NCI-H1417 treated with DMSO at 0.1 percent for 48 hours (cell line): ENCODE measurements at places on chromosomes 2 and 18.
A peak's percentile ranks its signal among the peaks of the same experiment; 100 is the strongest.

DNA sequence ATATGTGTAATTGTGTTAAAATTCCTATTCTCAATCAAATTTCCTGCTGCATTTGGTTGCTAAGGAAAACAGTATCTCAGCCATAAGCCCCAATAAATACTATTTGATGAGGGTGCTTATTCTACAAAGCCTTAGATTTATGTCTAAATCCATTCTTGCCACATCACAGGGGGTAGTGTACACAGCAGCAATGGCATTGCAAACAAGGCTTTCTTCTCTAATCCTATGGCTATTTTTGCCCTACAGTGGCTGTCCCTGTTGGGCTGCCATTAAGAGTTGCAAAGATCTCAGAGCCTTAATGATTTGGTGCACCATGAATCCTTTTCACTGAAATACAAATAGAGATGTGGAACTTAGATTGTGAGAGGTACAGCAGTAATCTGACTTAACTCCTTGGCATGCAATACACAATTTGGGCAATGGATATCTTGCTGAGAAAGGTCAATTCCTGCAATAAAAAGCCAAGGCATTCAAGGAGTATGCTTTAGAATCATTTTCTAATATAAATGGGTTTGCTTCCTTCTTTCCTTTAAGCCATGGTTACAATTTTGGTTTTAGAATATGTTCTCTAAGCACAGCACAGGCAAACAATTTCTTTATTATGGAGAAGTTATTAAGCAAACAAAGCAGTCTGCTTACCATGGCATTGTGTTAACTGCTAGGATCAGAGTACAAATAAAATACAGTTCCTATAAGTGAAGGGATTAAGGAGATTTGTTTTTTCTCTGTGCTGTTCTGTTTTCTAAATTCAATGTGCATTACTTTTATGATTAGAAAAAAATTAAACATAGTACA, 69.8 kb upstream of the CD302 start:
- DNase-seq: no peak

- no peak for DNase-seq
These were observed 4.5 kb upstream of the COL3A1 start for GRCh38 chr2:188969651-188970050.

DNA sequence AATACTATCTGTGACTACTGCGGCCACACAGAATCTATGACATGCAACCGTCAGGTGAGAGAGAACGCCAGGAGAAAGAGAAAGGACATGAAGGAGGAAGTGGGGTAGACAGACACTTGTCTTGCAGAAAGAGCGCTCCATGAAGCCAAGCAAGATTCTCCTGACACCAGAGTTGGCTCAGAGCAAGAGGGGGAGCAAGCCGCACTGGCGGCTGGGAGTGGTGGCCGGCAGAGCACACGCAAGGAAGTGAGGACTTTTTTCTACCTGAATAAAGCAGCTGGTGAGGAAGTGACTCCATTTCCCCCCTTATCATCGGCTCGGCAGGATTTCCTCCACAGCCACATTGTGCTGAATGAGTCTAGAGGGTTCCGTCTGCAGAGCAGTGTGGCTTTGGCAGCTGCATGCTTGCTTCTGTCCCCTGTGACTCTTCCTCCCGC, 181.6 kb downstream of the BCL2 start:
- DNase-seq: no peak

DNA sequence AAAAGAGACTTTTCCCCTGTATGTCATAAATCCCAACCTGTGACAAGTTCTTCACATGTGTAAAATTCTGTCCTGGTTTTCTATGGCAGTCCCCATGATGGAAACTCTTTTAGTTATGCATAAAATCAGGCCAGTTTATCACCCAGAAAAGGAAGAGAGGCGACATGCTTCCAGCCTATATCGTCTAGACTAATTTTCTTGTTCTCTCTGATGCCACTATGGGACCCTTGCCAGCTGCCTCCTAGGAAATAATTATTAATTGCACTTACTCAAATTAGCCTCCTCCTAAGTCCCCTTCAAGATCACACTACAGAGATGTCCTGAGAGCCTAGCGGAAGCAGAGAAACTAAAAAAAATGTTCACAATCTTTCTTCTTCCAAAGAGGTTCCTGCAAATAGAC, 722.4 kb downstream of the NRXN1 start:
- no peak for DNase-seq

GRCh38 chr2:95526360-95527341, 42.1 kb upstream of the TRIM43B start:
- peak; percentile 25 for DNase-seq

DNA sequence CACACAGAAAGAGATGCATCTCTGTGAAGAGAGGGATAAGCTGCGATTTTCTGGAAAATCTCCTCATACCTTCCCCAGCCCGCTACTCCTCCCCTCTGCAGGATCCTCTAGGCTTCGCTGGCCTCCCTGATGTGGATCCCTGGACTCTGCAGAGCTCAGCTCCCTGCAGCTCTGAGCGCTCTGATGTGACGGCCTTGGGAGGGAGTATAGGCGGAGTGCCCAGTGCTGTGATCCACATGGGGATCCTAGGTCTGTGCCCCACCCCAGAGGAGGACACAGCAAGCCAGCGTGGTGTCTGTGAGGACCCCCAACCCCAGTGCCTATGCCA, 111.0 kb downstream of the GYPC start:
- no peak for DNase-seq

- DNase-seq: no peak
These were observed 162.2 kb upstream of the BCL2L11 start for GRCh38 chr2:110958346-110959119.

- DNase-seq: no peak
These were observed 185.4 kb upstream of the OSR1 start for GRCh38 chr2:19543663-19544383.

DNA sequence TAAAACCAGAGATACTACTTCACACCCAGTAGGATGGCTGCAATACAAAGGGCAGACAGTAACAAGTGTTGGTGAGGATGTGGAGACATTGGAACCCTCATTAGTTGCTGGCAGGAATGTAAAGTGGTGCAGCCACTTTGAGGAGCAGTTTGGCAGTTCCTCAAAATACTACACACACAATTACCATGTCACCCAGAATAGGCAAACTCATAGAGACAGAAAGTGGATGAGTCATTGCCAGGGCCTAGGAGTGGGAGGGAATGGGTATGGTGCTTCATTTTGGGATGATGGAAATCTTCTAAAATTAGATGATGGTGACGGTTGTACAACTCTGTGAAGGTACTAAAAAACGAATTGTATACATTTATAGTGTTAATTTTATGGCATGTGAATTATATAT, 54.8 kb downstream of the ATP9B start:
- no peak for DNase-seq

- DNase-seq: no peak
These were observed 283.7 kb downstream of the SUCLG1 start for GRCh38 chr2:84175340-84175739.

- no peak for DNase-seq
These were observed 50.9 kb upstream of the CD226 start for GRCh38 chr18:69998523-69998987.

- no peak for DNase-seq
These were observed 958 bp upstream of the ALLC start for GRCh38 chr2:3656762-3657721.

DNA sequence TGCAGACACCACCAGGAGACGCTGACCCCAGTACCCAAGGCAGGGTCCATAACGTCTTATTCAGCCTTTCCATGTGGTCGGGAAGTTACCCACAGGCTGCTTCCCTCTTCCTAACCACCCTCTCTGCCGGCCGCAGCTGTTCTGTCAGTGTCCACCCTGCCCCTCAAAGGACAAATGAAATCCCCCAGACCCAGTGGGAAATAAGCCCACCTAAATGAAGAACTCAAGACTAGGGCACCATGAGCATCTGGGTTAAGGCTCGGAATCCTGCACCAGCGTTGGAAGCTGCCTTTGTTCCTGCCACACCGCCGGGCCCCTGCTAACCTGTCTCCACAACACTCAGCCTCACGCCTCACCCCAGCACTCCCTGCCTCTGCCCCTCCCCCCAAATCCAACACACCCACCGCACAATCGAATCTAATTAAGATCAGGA, 21.7 kb downstream of the BCL11A start:
- DNase-seq: no peak

DNA sequence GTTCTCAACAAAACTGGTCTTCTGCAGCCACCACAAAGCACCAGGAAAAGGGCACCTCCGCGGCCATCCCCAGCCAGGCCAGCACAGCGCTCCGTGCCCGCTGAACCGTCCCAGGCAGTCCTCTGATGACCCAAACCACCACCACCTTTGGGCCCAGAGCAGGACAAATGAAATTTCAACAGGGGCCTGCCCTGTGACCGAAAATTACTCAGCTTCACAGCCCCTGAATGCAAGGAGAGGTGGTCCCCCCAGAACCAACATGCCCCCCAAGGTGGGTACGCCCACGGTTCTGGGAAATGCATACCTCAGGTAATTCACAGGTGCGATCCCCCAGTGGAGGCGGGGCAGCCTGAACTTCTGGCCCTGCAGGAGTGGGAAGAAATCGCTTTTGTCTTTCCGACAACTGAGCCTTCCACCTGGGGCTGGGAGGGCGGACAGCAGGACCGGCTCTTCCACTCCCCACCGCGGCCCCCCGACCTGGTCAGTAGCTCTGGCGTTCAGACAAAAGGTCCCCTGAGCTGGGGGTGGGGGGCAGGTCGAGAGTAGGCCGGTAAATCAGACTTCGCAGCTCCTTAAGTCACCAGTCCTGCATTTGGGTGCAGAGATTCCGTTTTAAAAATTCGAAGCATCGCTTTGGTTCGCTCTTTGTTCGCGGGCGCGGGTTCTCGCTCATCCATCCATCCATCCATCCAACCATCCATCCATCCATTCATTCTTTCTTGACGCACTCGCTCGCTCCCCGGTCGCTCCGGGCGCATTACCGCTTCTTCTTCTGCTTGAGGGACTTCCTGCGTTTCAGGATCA, 1.4 kb downstream of the ARL4C start:
- no peak for DNase-seq

DNA sequence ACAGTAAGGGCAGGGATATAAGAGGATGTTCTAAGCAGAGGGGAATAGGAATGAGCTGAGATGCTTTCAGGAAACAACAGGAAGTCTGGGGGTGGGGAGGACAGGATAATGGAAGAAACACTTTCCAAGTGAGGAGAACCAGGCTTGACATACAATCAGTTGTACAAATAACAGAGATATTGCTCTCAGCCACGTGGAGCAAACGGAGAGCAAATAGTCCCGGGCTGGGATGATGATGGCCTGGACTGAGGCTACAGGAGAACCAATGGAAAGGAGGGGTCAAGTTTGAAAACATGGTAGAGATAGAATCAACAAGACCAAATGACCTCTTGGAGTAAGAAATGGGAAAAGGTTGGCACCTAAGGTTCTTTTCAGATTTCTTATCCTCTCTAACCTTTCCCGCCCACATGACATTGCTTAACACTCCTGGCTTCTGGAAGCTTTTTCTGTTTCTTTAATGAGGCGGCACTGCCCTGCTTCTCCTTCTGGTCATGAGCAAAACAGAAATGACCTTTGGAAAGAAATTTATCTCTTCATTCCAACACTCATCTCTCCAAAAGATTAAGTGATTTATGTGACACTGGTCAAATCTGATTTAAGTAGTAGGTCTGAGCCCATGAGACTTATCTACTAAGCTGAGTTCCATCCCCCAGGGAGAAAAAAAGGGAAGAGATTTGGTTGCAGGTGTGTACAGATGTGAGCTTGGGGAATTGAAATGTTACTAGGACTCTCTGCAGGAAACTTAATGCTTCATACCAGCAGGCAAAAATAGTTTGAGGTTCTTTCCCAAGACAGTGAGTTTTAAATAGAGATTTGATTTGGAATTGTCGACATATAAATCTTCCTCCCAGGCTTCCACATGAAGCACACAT, 442.9 kb upstream of the HNRNPA3 start:
- no peak for DNase-seq

- DNase-seq: no peak
These were observed 113.6 kb upstream of the COL5A2 start for GRCh38 chr2:189293164-189293563.

- DNase-seq: no peak
These were observed 11.2 kb upstream of the SH3RF3 start for GRCh38 chr2:109117780-109118179.

DNA sequence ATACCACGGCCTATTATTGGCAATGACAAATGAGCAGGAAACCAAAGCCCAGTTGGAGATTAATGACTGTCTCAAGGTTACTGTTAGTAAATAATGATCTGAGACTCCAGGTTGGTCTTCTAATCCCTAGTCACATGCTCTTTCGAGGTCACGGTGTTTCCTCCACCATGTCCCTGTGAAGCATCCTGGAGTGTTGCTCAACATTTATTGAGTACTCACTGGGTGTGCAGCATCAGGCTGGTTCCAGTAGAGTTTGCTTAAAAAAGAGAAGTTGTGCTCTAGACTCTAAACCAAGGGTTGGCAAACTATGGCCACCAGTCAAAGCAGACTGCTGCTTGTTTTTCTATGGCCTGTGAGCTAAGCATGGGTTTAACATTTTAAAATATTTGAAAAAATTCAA, 263.8 kb upstream of the ATP5MC3 start:
- DNase-seq: no peak

- DNase-seq: no peak
These were observed 37.1 kb downstream of the CENPO start for GRCh38 chr2:24830351-24830750.
